ENCODE measurements at places on chromosomes 1 and 21. TPM values are rescaled to one million over a fixed set of nuclear protein-coding genes. Genes with fewer than 3 reads are reported as not detected.
A peak's percentile ranks its signal among the peaks of the same experiment; 100 is the strongest.

DNA sequence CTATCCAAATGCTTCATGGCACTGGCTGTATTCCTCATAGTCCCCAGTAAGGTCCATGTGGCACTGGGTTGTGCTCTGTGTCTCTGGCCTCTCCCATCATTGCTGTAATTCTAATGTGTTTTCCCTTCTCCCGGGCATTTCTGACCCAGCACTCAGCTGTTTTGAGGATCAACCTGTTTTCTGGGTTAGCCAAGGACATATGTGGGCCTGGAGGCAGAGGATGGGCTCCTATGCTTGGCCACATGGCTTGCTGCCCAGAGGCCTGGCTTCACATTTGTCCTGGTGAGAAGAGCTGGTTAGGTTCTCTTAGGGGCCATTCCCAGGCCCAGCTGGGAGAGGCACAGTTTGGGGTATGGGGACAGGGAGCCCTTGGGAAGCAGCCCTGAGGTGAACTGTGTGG is 103.1 kb downstream of the FAM78B start:
- no peak for DNase-seq

GRCh38 chr1:172357753-172358385 is 62.6 kb upstream of the C1orf105 start:
- DNase-seq = no peak

DNA sequence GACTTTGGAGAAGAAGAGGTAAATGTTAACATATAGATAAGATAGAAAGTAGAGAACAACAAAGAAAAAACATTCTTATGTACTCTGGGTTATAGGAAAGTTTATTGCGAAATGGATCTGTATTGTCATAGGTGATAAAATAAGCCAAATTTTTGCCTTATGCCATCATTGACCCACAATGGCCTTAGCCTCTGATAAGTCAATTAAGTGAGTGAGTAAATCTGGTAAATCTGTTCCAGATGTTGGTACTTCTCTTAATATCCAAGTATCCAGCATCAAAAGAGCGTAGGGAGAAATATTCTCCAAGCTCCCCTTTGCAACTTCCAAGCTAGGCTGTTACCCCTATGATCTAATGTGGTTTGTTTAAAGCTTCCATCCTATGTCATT is 38.3 kb upstream of the CLCA4 start:
- DNase-seq = no peak

DNA sequence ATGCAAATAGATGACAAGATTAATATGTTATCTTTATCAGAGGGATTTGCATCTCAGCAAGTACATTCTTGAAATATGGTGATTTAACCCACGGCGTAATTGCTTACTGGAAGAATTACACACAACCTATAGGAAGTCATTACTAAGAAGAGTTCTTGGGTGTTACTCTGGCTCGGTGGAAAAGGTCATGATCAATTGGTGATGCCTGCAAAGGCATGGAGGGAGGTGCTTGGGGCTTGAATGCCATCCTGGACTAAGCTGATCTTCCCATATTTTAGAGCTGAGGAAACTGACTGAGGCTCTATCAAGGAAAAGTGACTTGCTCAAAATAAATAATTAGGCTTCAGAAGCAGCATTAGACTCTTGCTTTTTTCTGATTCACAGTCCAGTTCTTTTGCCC is 137.5 kb upstream of the JUN start:
- no peak for DNase-seq

DNA sequence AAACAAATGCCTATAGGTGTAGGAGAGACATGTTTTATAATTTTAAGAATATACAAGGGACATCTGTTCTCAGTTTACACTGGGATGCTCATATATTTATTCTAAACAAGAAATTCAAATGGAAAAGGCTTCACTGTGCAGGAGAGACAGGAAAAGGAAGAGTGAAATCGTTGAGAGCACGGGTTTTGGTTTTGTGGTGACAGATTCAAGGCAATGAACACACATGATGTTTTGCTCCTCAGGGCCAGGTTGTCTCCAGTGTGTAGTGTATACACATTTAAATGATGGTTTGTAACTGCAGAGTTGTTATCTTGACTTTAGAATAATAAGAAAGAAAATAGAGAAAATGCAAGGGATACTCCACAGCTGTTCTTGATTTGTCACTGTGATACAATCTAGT is 73.7 kb downstream of the S1PR1 start:
- no peak for DNase-seq

DNA sequence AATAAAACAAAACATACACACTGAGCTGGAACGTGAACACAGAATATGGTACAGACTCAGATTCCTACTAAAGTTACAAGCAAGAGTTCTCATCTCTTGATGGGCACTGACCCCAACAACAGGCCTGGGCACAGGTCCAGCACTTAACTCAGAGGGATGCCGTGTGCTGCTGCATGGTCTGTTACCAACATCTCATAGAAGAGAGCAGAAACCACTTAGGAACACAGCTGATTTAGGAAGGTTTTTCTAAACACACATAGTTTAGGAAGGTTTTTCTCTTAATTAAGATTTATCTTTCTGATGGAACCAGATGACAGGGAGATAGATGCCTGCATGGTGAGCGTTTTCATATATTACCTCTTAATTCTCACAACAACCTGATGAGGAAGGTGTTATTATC is 1.5 kb downstream of the GCLM start:
- DNase-seq = no peak

- no peak for DNase-seq
Observed at GRCh38 chr1:78624035-78624434, 3.8 kb downstream of the IFI44L start.

DNA sequence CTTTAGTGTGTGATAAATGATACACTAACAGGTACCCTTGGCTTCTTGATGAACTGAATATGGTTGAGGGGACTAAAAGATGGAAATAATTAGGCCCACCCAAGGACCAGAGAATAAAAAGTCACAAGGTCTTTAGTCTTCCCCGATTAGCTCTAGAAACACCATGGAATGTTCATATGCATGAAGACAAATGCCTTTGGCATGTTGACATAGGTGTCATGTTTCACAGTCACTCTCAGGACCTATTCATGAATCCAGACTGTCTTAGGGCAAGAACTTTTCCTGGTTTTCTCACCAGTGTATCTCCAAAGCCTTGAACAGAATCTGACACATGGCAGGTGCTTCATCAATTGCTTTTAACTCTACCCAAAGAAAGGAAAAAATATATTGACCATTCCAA is 412.8 kb downstream of the AJAP1 start:
- peak; percentile 13 for DNase-seq

- no peak for DNase-seq
Observed at GRCh38 chr1:47970882-47971281, 26.3 kb downstream of the TRABD2B start.

GRCh38 chr1:160539990-160540858 is 17.2 kb upstream of the SLAMF6 start:
- DNase-seq = no peak

- no peak for DNase-seq
Observed at GRCh38 chr1:923131-923990, at the start of gene SAMD11. Gene SAMD11 (plus strand): TSS chr1:923923. CDS start chr1:924432, 509 bp downstream.

- DNase-seq = no peak
Observed at GRCh38 chr1:91876040-91876470, 9.9 kb downstream of the TGFBR3 start.

DNA sequence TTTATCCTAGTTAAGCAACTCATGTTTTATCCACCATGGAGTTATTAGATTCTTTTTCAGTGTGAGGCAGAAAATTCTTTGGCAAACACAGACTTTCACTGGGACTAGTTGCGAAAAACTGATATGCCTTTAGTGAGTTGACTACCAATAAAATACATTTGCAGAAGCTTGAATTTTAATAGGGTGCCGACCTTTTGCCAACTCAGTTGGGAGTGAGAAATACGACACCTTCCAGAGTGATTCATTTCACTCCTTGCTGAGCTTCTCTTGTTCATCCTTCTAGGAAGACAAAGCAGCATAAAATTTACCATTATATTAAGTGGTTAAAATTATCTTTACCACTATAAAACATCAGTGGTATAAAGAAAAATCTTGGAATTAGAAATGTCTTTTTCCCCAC is 1.2 kb upstream of the KRTAP23-1 start:
- DNase-seq = no peak

- no peak for DNase-seq
Observed at GRCh38 chr1:160429125-160429561, 28.8 kb downstream of the VANGL2 start.

- no peak for DNase-seq
Observed at GRCh38 chr1:199774433-199775089, 252.9 kb upstream of the NR5A2 start.

- DNase-seq = no peak
Observed at GRCh38 chr21:28817871-28818270, 174.8 kb downstream of the LTN1 start.

GRCh38 chr1:5634893-5635292 is 357.3 kb downstream of the NPHP4 start:
- DNase-seq = no peak

DNA sequence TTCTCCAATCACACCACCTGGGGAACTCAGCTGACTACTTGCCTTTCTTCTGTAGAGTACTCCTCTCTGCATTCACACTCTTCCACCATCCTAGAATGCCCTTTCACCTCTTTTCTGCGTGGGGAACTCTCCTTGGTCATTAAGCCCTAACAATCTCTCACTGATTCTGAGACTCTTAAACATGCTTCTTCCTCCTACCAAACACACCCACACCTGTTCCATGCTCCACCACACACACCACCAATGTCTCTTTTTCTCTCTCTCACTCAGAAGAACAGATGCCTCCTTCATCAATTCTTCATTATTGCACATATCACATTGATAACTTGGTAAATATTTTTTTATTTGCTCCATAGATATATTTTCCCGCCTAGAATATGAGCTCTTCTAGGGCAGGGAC is 53.6 kb downstream of the WARS2 start:
- DNase-seq = no peak

DNA sequence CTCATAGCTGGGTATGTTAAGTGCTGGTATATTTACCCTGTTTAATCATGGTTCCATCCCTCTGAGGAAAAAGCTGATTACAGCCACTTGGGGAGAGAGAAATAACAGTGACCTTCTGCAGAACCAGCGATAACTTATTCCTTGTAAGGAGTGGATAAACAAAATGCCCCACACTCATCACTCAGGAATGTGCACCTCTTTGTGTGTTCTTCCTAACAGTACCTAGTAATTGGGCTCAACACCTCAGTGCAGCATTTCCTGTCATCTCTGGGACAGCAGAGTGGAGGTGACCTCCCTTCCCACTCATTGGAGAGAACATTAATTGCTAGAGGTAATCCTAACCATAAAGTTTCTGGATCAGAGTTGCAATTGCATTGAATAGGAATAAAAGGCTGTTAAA is 112.5 kb upstream of the F3 start:
- DNase-seq = no peak

DNA sequence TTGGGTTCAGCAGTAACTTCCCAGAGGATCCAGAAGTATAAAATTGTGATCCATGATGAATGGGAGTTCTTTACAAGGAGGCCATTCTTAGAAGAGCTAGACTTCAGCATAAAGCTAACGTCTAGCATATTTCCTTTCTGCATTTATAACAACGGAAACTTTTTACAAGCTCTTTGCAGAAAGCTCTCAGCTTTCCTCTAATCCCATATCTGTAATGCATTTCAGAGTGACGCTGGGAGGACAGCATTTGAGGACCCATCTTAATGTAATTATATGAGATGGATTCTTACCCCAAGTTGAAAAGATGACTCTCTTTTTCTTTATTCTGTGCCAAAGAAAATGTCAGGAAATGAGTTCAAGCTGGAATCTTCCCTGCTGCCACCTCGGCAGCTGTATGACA is 132.0 kb upstream of the CACHD1 start:
- DNase-seq = no peak

- DNase-seq = no peak
Observed at GRCh38 chr1:213231795-213232231, 180.8 kb downstream of the RPS6KC1 start.

DNA sequence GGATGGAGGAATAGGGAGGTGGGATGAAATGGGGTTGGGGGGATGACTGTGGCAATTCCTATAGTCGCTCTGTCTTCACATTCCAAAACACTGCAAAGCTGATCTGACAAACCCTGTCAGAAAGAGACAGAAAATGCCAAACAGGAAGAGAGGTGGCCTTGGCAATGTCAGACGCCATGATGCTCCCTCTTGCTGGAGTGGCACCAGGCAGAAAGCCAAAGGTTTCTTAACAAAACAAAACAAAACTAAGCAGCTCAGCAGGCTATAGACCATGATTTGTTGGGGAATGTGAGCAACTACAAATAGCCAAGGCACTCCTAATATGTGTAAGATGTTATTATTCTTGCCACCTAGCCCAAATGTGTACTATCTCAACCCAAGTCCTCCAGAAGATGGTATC is 42.9 kb upstream of the PLA2G2C start:
- DNase-seq = no peak

SELP gene
- 3.6 TPM for polyA plus RNA-seq

PRR9 gene
- polyA plus RNA-seq = not detected

PADI1 gene
- polyA plus RNA-seq = 0.05 TPM

VCAM1 gene
- polyA plus RNA-seq = 49.4 TPM

GNAT2 gene
- not detected for polyA plus RNA-seq

FALEC gene
- 0.64 TPM for polyA plus RNA-seq

NFASC gene
- polyA plus RNA-seq = 14.0 TPM

TRNP1 gene
- polyA plus RNA-seq = 7.8 TPM

AMY2A gene
- not detected for polyA plus RNA-seq

OR6K3 gene
- 0.08 TPM for polyA plus RNA-seq

GATAD2B gene
- polyA plus RNA-seq = 37.1 TPM

OR2T2 gene
- polyA plus RNA-seq = not detected

BATF3 gene
- 1.6 TPM for polyA plus RNA-seq

ETV3L gene
- not detected for polyA plus RNA-seq
